ENCODE measurements at places on chromosomes 2 and 18.

DNA sequence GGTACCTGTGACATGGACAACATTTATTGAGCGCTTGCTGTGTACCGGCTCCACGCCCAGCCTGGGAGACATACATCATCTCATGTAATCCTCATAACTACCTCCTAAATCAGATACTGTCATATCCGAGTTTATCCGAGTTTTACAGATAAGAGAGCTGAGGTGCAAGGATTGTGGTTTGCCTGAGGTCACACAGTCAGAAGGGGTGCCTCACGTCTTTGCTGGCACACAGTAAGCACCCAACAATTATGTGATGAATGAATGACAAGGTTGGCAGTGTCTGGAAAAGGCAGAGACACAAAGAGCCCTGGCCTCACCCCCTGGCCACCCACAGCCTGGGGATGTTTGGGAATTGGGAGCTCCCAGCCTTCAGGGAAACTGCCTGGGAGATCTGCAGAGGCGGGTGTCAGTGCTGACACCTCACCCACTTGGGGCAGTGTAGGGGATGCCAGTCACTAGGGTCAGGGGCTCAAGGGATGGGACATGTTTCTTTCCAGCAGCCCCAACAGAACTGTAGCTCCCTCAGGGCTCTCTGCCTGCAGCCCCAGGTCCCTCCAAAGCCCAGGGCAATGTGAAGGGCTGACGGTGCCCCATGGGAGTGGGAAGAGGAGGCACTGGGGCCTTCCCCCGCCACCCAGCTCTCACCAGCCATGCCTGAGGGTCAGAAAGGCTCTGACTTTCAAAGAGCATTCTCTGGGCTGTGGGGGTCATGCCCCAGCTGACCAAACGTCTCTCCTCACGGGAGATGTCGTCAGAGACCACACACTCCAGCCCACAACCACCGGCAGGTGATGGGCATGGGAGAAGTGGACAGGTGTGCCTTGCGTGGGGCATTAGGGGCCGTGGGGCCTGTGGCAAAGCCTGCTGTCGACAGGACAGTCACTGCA is 157.5 kb downstream of the ZFP36L2 start:
- DNase-seq = no peak

DNA sequence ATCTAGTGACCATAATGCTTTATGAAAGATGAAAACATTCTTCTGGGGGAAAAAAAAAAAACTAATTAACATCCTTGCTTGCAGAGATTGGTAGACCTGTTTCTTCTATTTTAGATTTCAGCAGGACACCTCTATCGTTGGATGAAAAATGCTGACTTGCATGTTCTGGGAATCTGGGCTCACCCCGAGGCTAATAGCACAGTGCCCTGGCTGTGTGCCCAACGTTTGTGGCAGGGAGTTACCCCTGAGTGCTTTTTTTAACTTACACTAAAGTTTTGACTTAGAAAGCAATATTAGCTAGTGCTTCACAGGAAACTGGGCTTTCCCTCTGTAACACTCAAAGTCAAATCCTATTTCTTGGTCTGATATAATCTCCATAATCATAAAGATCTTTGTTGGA is 233.2 kb downstream of the SLC8A1 start:
- no peak for DNase-seq

- no peak for DNase-seq
Observed at GRCh38 chr18:13416848-13417247, 198.3 kb downstream of the LDLRAD4 start.

GRCh38 chr2:236689393-236689700 is 119.7 kb downstream of the ACKR3 start:
- DNase-seq = no peak

DNA sequence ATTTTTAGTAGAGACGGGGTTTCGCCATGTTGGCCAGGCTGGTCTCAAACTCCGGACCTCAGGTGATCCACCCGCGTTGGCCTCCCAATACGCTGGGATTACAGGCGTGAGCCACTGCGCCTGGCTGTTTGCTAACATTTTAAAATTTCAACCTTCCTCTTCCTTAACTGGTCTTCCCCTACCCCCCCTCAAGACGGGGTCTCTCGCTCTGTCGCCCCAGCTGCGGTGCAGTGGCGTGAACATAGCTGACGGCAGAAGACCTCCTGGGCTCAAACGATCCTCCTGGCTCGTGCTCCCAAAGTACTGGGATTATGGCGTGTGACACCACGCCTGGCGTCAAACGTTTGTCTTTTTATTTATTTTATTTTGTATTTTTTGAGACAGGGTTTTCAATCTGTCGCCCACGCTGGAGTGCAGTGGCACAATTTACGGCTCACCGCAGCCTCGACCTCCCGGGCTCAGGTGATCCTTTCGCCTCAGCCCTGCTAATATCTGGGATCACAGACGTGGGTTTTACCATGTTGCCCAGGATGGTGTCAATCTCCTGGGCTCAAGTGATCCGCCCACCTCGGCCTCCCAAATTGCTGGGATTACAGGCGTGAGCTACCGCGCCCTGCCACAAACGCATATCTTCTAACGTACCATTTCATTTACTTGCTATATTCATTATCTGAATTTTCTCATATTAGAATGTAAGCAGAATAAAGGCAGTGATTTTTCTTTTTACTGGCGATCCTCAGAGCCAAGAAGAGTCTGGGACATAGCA is 984 bp upstream of the MSH2 start:
- no peak for DNase-seq

GRCh38 chr2:88451811-88452564 is 505 bp downstream of the FOXI3 start:
- DNase-seq = no peak

- no peak for DNase-seq
Observed at GRCh38 chr2:136517716-136518115, 247.6 kb upstream of the THSD7B start.

DNA sequence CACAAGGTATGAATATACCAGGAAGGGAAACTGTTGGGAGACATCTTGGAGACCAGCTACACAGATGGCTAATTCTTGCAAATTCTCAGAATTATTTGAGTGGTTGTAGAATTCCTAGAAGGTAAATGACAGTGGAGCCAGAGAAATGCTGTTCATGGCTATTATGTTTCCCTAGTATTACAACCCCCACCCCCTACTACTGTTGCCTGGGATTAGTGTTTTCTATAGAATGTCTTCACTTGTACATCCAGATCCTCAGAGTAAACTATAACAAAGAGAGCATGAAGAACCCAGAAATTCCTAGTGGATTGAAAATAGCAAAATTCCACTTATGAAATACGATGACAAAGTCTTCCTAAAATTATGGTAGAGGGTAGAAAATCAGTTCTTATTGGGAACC is 15.3 kb downstream of the LGALSL start:
- DNase-seq = no peak
